Neuronal stem cell (in vitro differentiated cells): ENCODE measurements at places on chromosomes 12 and 14.
A peak's percentile ranks its signal among the peaks of the same experiment; 100 is the strongest.

GRCh38 chr12:54988402-54989054 lies 4.0 kb upstream of the TESPA1 start:
- no peak for DNase-seq

DNA sequence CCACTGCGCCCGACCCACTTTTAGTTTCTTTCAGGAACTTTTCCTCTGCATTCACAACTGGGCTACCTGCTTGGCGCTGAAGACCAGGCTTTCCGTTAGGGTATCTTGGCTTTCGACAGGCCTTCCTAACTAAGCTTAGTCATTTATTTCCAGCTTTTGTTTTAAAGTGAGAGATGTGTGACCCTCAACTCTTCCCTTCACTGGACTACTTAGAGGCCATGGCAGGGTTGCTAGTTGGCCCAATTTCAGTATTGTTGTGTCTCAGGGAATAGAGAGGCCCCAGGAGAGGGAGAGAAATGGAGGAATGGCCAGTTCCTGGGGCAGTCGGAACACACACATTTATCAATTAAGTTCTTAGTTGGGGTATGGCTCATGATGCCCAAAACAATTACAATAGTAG lies 10.4 kb downstream of the MTA1 start:
- no peak for DNase-seq

DNA sequence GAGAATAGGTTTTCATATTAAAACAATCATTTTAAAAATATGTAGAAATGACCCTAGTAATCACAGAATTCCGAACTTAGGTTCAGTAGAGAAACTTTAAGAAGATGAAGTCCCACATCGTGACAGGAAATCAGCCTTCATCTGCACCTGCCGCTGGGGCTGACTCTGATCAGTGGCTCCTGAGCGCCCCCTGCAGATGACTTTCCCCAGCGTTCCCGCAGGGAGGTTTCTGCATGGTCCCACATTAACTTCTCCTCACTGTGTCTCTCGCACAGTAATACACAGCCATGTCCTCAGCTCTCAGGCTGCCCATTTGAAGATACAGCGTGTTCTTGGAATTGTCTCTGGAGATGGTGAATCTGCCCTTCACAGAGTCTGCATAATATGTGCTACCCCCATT lies 1131.1 kb downstream of the TMEM121 start:
- DNase-seq = no peak

DNA sequence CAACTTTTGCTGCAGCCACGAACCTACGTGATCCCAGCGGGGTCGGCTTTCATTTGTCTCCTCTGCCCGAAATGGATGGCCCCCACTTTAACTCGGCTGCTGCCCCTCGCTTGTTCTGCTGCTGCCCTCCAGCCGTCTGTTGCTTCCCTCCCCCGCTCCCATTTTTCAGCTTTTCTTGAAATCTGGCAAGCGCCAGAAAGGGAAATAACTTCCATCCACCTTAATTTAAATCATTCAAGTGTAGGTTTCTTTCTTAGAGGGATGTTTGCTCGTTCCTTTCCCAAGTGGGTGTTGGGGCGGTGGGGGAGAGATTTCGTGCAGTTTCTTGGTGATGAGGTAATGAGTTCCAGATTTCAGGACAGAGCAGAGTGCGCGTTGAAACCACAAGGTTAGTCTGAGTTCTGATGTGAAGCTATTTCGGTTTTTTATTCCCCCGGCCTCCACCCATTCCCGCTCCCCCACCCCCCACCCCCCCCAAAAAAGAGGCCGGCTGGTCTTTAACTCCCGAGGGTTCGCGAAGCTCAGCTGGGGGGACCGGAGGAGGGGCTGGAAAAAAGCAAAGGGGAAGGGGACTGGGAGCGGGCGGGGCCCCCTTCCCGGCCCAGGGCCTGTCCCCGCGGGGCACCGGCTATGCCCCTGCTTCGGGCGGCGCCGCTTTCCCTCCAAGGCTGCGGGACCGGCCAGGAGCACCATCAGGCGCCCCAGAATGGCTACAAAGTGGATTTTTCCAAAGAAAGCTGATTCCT lies 2.2 kb upstream of the ZFP36L1 start:
- no peak for DNase-seq

- no peak for DNase-seq
Measured at GRCh38 chr12:30696943-30697342, 1.3 kb upstream of the IPO8 start.

DNA sequence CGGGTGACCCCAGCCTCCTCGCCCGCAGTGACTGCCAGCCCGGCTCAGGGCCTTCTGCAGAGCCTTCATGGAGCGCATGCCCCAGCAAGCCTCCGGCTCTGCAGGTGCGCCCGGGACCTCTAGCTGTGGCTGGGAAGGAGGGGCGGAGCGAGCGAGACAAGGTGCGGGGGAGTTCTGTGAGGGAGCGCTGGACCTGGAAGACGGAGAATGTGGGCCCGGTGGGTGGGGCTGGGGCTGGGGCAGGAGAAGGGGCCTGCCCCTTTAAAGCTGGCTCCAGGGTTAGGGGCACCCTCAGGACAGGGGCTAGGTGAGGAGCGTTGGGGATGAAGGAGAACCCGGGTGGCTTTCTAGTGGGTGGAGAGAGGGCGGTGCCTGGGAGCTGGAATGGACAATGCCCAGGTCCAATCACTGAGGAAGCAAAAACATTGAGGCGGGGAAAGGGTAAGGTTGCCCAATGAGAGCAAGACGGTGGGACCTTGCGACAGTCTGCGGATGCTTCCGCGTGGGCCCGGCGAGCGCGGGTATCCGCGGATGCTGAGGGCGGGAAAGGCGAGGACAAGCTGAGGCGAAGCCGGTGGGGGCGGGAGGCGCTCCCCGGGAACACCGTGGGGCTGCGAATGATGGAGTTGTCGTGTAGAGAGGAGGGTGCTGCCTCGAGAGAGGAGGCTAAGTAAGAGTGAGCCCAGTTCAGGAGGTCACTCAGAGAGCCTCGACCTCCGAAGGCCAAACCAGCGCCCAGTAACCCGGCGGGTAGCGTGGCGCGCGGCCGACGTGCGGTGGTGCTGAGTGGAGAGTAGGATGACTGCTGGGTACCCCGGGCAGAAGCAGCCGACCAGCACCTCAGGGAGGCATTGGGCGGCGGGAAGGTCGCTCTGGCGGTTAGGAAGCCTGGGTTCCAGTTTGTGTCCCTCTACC lies at the start of gene GLS2:
Gene GLS2 (minus strand): TSS at position 121 of the 915 bp plus-strand sequence. CDS start 43 bp downstream, at position 78.
- peak; percentile 58 for DNase-seq

DNA sequence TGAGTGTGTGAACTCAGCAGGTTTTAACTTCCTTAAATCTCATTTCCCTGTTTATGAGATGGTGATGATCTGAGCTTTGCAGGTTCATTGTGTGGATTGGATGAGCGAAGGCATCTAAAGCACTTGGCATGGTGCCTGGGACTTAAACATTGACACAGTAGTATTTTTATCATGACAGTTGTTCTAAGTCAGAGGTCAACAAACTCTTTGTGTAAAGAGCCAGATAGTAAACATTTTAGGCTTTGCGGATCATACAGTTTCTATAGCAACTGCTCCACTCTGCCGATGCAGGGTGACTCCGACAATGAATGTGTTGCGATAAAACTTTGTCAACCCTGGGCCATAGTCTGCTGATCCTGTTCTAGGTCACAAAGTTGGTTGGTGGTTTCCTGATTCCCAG lies 25.2 kb downstream of the SLC24A4 start:
- DNase-seq = no peak

DNA sequence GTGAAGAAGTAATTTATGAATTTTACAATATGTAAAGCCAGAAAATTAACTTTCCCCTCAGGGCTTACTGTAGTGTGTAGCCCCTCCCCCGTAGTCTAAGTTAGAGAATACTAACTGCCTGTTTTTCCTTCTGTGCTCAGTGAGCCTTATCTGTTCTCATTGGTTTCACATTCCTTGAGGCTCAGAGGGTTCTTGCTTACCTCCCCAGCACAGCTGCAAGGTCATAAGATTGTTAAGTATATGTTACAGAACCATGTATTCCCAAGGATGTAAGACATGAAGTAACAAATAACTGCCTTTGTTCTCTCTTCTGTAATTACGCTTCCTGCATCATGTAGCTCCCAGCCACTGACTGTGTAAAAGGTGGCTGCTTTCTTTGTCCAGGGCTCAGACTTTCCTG lies 1351.1 kb downstream of the TMEM121 start:
- no peak for DNase-seq

- DNase-seq = no peak
Measured at GRCh38 chr12:91383099-91383498, 200.5 kb upstream of the DCN start.

DNA sequence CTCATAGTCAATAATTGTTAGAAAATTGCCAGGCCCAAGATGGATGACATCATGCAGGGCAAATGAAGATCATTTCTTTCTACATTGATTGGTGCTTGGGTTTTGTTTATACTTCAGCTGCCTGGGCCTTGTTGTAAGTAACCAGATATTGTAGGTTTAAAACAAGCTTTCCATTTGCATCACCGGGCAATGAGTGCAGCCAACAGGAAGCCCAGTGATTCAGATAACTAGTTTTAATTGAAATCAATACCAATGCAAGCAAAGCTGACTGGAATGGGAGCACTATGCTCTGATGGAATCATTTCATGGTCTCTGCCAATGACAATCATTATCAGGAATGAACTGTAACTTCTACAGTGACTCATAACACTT lies 279.3 kb downstream of the DUSP6 start:
- no peak for DNase-seq

- no peak for DNase-seq
Measured at GRCh38 chr14:61520576-61520975, 174.7 kb upstream of the HIF1A start.

GRCh38 chr12:112116232-112117060 lies 7.9 kb upstream of the NAA25 start:
- DNase-seq = peak; percentile 67

- no peak for DNase-seq
Measured at GRCh38 chr14:54647378-54647777, 80.5 kb downstream of the SAMD4A start.

GRCh38 chr14:49893309-49894213 lies 679 bp downstream of the ARF6 start:
- peak; percentile 29 for DNase-seq

DNA sequence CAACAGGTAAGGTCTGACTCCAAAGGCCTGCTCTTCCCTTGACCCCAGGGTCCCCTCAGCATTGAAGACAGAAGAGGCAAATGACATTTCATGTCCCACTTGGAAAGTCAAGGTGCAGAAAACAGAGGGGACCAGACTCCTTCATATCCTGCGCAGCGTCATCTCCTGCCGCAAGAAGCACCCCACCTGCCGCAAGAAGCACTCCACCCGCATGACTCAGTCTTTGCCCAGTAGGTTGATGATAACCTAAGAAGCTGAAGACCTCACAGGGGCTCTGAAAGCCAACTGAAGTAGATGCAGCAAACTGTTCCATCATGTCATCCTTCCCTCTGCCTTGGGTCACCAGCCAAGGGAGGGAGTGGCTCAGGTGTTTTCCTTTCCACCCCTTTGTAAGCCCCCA lies 11.6 kb upstream of the SMUG1 start:
- DNase-seq = no peak
